Activated CD4-positive, alpha-beta memory T cell treated with anti-CD3 and anti-CD28 coated beads for 36 hours (primary cell): ENCODE measurements at places on chromosomes 3 and 15. TPM values are rescaled to one million over a fixed set of nuclear protein-coding genes. Genes with fewer than 3 reads are reported as not detected.

The SLC2A2 gene
- not detected for total RNA-seq

The SIDT1 gene
- 11.3 TPM for total RNA-seq

The PPARG gene
- 2.7 TPM for total RNA-seq

The ZNF501 gene
- 2.6 TPM for total RNA-seq

The MEIS2 gene
- not detected for total RNA-seq

The ASB14 gene
- not detected for total RNA-seq

The CTXND1 gene
- not detected for total RNA-seq

The SELENOT gene
- 105 TPM for total RNA-seq

The PRSS50 gene
- total RNA-seq, result not detected

The DPPA2 gene
- total RNA-seq, result not detected

The SATB1 gene
- total RNA-seq, result 561 TPM

The LRTM1 gene
- not detected for total RNA-seq

The CFAP92 gene
- not detected for total RNA-seq

The KLHL40 gene
- not detected for total RNA-seq

The FBLN2 gene
- not detected for total RNA-seq

The MED12L gene
- 1.5 TPM for total RNA-seq

The ZNF770 gene
- 36.6 TPM for total RNA-seq

The GRAMD1C gene
- total RNA-seq, result 0.64 TPM
